ENCODE measurements at places on chromosomes 1 and 21.

DNA sequence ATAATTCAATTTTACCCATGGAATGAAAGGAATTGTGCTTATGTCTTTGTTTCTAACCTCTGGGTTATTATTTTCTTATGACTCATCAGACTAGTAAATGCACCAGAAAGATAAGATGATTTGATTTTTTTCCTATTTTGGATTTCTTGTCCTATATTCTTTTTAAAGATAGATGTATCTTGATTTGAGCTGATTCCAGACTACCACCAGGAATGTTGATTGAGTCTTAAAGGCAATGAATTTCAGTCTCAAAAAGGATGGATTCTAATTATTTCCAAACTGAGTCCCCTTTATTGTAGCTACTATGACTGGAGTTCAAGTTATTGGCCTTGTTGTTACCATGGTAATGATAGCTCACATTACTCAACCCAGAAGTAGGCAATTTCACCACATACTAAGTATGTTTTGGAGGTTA is 95.8 kb upstream of the RGS4 start:
- no peak for DNase-seq

DNA sequence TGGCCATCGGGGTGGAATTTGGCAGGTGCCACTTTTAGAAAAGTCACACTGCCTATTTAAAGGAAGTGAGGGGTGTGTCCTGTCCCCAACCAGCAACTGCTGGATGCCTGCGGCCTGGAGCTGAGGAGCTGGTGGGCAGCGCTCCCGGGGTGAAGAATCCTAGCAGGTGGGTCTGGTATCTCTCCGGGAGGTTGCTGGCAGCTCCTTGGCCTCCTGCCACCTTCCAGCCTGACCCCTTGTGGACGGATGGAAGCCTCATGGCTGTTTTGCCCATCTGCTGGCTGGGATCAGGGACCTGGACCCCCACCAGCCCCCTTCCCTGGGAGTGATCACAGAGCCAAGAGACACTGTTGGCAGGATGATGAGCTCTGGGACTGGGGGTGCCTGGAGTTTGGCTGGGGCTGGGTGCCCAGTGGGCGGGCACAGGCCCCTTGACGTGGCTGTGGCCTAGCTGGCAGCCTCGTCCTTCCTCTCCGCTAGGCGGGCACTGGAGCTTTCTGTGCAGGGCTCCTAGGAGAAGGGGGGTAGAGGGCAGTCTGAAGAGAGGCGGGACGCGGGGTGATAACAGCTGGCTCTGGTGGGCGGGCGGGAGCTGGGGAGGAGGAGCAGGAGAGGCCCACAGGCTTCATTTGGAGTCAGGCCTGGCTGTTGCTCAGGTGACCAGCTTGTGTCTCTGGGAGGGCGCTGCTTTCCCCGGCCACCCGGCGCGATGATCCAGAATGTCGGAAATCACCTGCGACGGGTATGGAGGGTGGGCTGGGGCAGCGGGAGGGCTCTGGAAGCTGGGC is at the start of gene ACOT11:
Gene ACOT11, plus strand, starts transcription at position 628 of the 788 bp plus-strand sequence. Its CDS starts 82 bp downstream, at position 710.
- DNase-seq, result no peak

DNA sequence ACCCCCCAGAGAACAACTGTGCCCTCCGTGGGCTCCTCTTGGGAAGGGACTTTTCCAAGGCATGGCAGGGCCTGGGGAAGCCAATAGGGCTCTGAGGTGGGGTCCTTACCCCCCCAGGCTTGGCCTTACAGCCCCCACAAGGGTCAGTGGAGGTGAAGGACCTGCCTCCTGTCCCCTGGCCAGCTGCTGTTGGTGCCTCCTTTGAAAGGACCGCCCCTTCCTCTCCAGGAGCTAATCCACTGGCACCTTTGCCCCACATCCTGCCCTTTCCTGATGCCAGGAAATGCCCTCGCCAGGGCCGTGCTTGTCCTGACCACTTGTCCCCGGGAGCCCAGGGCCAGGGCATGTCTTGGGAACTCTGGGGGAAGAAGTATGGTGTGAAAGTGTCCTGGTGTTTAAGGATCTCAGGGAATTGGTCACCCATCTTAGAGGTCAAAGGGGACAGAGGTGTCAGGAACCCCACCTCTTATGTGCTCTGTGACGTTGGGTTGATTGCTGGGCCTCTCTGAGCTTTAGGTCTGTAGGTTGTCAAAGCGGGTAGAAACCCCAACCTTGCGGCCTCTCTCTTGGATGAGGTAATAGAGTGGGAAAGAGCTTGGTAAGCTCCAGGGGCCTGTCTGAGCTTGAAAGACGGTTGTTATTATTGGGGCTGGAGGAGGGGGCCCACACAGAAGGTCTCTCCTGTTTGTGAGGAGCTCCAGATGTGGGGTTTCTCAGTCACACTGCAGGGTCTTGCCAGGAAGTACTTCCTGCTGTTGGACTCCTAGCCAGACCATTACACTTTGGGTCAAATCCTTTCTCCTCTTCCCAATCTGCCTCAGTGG is 2.8 kb downstream of the KCNQ4 start:
- no peak for DNase-seq

DNA sequence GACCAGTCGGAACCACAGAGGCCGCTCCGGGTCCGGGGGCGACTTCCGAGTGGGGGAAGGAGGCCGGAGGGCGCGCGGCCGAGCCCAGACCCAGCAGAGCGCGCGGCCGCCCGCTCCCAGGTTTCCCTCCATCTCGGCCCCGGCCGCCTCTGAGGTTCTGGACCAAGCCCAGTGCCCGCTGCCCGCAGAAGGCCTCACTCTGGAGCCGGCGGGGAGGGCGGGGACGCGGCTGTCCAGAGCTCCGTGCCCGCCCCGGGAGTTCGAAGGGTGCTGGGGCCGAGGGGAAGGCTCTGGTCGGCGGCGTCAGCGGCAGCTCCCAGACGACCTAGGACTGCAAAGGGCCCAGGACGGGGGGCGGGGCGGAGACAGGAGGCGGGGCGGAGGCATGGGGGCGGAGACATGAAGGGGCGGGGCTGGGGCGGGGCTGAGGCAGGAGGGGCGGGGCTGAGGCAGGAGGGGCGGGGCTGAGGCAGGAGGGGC is 48.0 kb upstream of the SLC19A1 start:
- DNase-seq, result peak; percentile 57

DNA sequence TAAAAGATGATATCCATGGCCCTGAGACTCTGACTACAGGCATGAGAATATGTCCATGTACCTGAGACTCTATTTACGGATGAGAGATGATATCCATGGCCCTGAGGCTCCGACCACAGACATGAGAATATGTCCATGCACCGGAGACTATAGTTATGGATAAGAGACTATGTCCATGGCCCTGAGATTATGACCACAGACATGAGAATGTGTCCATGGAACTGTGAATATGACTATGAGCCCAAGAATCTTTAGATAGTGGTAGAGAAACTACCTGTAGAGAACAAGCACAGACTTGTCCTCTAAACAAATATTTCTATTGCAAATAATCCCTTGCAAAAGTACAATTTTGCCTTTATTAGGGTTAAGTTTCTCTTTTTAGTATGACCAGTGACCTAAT is 263.2 kb downstream of the PCP4 start:
- no peak for DNase-seq

- DNase-seq, result no peak
These were observed 430.4 kb upstream of the CHRM3 start for GRCh38 chr1:238955934-238956333.

- no peak for DNase-seq
These were observed 121.9 kb downstream of the MAB21L3 start for GRCh38 chr1:116232989-116233514.

- DNase-seq, result no peak
These were observed 75.6 kb upstream of the KAZN start for GRCh38 chr1:14522926-14523241.

DNA sequence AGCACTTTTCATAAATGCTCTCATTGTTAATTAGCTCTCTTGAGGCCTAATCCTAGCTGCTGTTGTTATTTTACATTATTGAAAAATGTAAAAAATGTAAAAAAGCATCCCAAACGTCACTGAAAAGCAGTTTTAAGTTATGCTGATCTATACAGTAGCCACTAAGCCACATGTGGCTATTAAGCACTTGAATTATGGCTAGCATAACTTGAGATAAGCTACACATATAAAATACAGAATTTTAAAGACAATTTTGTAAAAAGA is 18.4 kb upstream of the DNASE2B start:
- no peak for DNase-seq

- DNase-seq, result no peak
These were observed 64.9 kb upstream of the KRTAP19-8 start for GRCh38 chr21:31103163-31103562.

DNA sequence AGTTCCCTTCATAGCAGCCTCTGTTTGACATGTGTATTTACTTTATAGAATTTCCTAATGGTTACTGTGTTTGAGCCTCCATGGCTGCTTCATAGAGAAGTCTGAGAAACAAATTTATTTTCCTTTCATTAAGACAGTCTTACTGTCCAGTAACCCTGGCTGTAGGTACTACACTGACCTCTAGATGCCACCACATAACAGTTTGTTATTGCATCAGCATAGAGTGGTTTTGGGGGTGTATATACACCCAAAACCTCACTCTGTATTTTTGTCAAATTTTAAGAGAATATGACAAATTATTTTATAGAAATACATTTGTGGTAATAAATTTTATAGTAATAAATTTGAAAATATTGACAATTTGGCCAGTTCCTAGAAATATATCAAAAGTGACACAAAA is 57.3 kb downstream of the OBSCN start:
- no peak for DNase-seq

- DNase-seq, result no peak
These were observed 59.9 kb upstream of the CNN3 start for GRCh38 chr1:94986783-94987182.

- no peak for DNase-seq
These were observed 122.9 kb downstream of the MAST2 start for GRCh38 chr1:45926330-45926729.

GRCh38 chr1:185969028-185969427 is 234.8 kb downstream of the HMCN1 start:
- no peak for DNase-seq

DNA sequence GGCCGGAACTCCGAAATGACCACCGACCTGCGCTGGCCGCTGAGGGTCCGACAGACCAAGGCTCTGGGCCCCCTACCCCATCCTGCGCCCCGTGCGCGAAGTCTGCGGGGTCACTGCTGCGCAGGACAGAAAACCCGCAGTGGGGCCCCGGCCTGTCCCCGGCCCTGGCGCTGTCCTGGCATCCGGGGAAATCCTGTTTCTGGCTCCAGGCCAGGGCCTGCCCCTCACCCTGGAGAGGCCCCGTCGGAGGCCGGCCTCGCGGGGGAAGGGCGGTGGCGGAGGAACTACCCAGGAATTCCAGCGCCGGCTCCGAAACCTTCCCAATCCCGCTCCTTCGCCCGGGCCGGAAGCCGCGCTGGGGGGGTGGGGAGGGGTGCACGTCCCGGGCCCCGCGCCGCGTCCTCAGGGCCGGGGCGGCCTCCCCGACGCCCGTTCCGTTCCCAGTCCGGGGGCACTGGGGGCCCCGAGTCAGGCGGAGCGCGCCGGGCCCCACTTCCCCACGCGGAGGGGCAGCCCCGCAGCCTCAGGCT is 77.0 kb downstream of the MORN1 start:
- DNase-seq, result no peak

- no peak for DNase-seq
These were observed 99.3 kb downstream of the FMN2 start for GRCh38 chr1:240190881-240191401.

DNA sequence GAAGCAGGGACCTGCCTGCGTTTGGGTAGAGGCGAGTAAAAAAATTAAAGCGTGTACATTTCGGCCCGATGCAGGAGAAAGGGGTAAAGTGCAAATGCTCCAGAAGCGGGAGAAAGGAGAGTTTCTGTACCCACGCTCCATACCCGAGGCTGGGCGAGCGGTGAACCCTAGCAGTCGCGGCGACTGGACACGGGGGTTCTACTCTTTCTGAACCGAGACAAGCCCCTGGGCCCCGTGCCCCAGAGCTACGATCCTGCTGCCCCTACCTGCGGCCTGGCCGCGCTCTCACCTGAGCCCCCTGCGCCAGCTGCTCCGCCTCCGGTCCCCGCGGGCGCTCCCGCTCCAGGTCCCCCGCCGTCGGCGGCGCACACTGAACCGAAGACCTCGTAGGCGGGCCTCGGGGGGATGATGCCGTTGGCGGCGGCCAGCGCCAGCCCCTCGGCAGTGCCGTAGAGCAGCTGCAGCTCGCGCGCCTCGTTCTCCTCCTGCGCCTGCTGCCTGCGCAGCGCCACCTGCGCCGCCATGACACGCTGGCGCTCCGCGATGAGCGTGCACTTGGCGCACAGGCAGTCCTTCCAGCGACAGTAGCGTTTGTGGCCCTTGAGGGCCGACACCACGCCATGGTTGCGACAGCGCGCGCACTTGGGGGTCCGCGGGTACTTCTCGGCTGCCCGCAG is 2.4 kb downstream of the DMRTA2 start:
- DNase-seq, result no peak

- DNase-seq, result no peak
These were observed 9.5 kb downstream of the SCCPDH start for GRCh38 chr1:246733704-246734103.

DNA sequence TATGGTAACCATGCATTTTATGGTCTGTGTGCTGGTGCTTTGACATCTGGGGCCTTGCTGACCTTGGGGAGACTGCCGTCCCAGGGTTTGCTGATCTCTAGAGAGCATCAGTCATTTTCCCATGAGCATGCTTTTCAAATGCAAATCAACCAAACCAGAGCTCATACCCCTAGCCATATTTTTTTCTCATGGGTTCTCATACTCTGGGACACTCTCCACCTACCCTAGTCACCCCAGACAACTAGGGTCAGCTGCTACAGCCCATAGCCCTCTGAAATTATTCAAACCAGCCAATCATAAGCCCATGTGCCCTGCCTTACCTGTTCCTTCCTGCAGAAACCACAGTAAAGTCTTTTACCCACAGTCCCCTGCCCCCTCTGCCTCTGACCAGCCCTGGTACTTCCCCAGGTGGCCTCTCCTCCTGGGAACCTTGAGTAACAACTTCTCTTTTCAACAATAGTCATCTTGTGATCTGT is 132.0 kb downstream of the MAP3K21 start:
- no peak for DNase-seq

- DNase-seq, result no peak
These were observed 14.7 kb downstream of the XPR1 start for GRCh38 chr1:180646547-180646946.

DNA sequence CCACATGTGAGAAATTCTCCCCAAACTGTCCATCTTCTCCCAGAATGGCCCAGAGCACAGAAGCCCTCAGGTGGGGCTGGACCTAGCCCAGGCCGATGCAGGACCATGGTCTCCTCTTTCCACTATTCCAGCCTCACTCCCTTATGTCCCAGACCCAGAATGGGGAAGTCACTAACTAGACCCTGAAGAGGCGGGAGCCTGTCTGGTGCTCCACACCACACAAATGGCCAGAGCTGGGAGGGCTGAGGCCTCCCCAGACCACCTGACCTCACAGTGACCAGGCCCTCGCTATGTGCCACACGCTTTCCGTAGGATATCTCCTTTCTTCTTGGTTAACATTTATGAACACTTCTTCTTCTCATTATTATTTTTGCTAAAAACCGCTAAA is 54.9 kb upstream of the EDN2 start:
- no peak for DNase-seq

Measured in stimulated activated CD4-positive, alpha-beta T cell treated with anti-CD3 and anti-CD28 coated beads, TNF-alpha, amount 100 ng/mL, for 1 hour (primary cell).